KG1 (cell line): ENCODE measurements at places on chromosomes 5 and 9.

DNA sequence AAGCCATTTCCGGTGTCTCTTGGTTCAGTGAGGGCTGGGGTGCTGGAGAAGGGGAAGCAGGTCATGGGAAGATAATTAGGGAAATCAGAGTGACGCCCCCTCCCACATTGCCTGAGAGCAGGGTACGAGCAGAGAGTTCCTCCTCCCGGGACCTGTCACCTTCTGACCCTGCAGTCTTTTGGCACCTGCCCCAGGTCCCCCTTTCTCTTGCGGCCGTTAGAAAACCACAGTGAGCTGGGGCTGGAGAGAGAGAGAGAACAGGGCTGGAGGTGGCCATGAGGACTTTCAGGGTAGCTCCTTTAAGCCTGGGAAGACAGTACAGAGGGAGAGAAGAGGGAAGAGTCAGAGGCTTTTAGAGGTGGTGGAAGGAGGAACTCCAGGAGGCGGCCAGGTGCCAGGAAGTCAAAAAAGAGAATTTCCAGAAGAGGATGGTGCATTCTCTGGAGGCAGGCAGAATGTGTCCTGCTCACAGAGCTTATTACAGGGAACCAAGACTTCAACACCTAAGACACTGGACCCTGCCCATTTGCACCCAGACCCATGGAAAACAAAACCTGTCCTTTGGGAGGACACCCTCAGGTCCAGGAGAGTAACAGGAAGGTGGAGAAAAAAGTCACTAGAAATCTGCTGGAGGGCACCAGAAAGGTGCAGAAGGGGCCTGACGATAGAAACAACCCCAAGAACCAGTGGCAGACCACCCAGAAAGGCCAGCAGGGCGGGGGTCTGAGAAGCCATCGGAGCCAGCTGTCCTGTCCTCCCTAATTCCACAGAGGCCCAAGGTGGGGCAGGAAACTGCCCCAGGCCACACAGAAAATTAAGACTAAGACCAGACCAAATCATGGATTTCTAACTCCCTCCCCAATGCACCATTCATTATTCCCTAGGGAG, 6.5 kb upstream of the ACSL6 start:
- no peak for DNase-seq

- no peak for DNase-seq
Measured at GRCh38 chr9:27838876-27839275, 265.6 kb upstream of the C9orf72 start.

GRCh38 chr5:31378838-31379237, 153.1 kb downstream of the DROSHA start:
- DNase-seq = no peak

DNA sequence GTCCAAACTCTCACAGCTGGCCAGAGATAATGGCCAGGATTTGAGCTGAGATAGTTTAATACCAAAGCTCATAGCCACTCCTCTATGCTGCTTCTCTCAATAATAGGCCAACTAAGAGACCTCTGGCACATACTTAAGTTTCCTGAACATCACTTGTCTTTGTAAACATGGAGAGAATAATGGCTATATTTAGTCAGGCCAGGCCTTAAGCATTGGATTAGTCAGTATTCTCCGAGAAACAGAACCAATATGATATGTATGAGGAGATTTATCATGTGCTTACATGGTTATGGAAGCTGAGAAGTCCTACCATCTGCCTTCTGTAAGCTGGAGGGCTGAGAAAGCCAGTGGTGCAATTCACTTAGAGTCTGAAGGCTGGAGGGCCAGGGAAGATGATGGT, 45.4 kb downstream of the CFAP95 start:
- no peak for DNase-seq

GRCh38 chr5:22669345-22669744, 183.8 kb downstream of the CDH12 start:
- DNase-seq = no peak

DNA sequence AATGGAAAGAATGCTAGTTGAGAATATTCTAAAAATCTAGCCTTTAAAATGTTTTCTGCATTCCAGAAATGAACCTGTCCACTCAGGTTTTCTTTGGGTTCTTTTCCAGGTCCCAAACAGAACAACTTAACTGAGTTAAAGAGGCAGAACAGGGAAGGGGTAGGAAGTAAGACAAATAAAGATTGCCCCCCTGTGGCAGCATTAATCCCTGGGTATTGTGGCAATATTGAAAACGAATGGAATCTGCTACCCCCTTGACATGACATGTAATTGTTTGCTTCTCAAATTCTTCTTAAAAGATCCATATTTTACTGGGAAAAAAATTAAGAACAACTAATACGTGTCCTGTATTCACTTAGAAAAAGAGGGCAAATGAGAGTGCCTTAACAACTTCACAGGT, 9.3 kb upstream of the RBM22 start:
- no peak for DNase-seq

DNA sequence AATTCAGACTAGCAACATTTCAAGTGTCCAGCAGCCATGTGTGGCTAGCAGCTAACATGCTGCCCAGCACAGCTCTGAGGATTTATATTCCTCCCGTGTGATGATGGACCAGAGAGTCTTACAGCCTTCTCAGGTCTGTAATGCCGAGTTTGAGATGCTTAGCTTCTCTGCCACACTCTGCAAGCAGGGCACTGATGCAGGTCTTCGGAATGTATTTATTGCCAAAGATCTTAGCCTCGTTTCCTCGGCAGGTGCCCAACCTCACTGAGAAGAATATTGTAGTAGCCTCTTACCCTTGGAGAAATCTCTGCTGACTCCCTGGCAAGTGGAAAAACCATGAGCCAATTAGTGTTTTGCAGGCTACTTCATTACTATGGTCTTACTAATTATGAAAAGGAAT, 3.7 kb upstream of the RAI14 start:
- no peak for DNase-seq

DNA sequence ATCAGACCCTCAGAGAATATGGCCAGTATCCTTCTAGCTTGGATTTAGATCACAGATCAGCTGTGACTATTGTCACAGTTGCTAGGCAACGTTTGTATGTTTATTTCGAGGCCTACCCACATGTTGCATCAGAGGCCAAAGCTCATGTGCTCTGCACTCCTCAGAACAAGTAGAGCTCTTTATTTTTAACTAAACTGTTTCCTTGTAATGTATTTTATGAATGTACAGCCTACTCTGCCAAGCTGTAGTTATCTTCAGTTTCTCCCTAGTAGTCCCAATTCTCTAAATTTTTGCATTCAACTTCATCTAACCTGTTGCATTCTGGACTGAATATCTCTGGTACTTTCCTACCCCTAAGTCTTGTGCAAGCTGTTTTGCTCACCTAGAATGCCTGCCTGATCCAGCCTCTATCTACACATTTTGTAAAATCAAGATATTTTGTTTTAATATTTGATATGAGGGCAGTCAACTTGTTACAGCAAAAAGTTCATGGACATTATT, 52.8 kb downstream of the CAST start:
- DNase-seq = no peak

GRCh38 chr5:179827680-179828079, 7.0 kb downstream of the SQSTM1 start:
- DNase-seq = peak; percentile 26

DNA sequence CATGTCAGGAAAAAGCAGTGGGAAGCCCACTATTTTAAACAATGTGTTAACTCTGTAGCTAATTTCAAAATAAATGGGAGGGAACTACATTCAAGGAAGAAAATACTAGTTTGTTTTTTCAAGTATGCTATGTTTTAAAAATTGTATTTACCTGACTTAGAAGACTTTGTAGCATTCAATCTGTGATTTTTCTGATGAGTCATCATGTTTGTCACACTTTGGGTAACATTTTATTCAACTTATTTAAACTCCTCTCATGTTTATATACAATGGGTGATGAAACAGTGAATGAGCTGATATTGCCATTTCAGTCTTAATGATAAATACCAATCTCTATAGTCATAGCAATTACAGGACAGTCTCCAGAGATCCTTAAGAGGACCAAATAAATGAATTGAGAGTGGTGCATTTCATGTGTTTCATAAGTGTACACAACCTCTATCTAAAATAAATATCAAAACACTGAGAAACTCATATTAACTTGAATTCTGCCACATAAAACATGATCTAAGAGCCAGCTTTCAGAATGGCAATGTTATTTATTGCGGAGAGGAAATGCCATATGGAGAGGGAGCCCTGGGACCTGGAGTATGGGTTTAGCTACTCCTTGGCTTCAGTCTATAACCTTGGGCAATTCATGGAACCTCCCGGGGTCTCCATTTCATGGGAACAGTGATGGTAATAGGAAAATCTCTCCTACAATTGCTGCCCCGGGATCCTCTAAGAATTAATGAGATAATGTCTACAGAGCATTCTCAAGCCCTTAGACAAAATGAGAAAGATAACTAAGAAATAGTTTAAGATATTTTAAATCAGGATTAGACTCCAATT, 913.9 kb downstream of the TLE4 start:
- no peak for DNase-seq

DNA sequence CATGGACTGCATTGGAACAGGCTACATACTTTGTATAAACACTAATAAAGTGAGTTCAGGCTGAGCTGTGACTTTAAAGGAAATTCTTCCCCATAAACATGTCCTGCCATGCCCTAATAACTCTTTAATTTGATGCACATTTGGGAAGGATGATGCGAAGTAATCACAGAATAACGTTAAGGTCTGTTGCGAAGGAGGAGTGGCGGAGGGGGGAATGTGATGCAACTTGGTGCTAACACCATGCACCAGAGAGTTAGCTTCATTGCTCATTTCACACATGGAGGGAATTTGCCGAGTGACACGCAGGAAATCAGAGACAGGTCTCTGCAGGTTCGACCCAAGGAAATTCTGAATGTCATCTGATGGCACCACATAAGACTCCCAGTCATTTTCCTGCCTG, 32.9 kb downstream of the SLIT3 start:
- no peak for DNase-seq

GRCh38 chr5:121138952-121139351, 674.9 kb downstream of the PRR16 start:
- no peak for DNase-seq

DNA sequence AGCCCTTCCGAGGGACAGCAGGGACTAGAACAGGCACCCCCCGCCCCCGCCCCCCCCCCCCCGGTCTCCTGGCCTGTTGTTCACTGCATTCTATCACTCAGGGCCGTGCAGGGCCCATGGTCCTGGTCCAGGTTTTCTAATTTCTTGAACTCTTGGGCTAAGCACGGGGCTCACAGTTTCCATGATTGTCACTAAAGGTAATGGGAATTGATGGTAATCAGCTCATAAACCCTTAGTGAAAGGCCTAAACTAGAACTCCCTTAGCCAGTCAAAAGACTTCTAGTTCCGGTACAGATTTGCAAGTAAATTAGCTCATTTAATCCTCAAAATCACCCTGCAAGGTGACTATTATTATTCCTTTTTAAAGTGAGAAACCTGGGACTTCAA, 14.7 kb upstream of the PWWP2A start:
- no peak for DNase-seq

DNA sequence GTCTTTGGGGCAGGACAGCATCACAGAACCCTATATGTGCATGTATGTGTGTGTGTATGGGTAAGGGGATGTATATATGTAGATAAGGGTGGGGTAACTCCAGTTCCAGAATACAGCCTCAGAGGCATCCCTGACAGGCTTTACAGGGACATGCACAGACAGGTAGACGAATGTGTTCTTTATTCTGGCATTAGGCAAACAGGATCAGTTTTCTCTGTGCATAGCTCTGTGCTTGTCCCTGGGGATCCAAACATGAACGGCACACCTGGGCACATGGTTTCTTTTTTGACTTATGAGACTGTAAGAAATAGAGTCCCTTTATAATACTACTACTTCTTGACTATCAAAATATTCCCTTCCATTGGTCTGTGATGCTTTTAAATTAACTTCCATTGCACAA, 120.6 kb downstream of the TRIO start:
- DNase-seq = no peak

GRCh38 chr9:70442328-70442848, 27.9 kb upstream of the KLF9 start:
- no peak for DNase-seq

DNA sequence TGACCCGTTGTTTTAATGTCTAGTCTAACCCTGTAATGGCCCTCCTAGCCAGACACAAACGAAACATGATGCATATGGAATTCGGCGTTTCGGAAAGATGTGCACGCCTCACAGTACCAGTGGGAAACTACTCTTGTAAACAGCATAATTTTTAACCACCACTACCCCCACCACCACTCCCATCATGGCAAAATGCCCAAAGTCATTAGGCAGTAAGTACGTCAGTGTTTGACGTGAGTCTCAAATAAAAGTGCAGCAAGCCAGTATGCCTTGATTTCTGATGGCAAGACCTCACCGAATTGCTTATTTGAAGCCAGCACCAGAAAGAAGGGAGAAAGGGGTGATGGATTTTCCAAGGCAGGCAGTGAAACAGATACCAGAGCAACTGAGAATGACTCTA, 71.4 kb downstream of the ADRB2 start:
- no peak for DNase-seq

- no peak for DNase-seq
Measured at GRCh38 chr5:172542651-172543131, 88.4 kb upstream of the SH3PXD2B start.

DNA sequence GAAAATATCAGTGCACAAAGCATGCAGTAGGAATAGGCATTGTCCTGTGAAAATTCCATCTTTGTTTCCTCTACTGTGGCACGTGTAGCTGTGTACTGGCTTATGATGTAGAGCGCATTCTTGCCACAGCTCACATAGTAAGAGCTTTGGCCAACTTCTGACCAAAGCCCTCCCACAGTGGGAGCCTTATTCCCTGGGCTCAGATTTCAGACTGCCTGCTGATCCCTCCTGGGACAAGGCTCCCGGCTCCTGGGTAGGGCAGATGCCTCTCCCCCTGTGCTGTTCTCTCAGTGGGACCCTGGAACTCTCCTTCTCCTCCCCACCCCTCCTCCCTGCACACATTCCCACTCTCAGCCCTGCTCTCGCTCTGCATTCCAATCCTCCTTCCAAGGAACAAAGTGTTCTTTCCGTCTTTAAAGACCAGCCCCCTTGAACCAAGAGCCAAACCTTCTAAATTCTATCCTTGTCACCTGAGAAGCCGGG, 17.5 kb downstream of the LCP2 start:
- DNase-seq = no peak

GRCh38 chr9:136363949-136364748, 605 bp upstream of the DNLZ start:
- no peak for DNase-seq

- DNase-seq = no peak
Measured at GRCh38 chr9:88605512-88606362, 70.8 kb downstream of the NXNL2 start.

- DNase-seq = no peak
Measured at GRCh38 chr9:129428864-129429577, 191.9 kb downstream of the C9orf50 start.

DNA sequence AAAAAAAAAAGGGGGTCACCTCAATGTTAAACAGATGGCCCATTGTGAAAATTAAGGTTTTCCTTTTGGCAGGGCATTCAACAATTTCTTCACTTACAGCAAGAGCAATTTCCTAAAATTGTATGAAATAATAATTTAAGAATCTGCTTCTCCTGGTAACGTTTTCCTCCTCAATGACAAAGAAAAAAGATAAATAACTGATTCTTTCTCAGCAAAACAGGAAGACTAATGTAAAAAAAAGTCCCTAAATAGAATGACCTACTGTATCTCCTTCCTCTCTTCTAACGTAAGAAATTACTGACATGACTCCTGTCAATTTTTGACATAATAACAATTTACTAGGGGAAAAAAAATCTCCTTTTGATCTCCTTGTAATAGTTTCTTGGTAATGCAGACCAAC, 25.5 kb downstream of the ABHD17B start:
- DNase-seq = no peak
